ENCODE measurements at places on chromosomes 6 and 20.

DNA sequence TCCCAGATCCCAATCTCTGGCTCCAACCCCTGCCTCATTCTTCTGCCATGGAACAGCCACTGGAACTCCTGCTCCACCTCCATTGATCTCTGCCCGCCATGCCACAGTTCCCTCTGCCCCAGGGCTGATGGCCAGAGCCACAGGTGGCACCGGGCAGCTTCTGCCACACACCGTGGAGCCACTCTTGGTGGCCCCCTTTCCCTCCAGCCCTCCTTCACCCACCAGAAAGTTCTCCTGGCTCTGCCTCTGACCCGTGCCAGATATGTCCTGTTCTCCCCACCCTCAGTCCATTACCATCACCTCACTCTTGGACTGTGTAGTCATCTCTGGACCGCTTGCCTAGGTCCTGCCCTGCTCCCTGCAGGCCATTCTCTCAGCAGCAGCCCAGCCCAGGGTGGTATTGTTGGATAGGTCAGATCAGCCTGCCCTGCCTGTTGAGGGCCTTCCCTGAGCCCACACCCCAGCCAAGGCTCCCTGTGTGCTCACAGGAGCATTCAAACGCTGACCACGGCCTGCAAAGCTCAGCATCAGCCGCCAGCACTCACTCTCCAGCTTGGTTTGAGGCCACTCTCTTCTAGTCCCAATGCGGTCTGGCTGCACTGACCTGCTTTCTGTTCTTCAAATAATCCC, 16.8 kb upstream of the SYNDIG1 start:
- DNase-seq, result no peak

GRCh38 chr6:89048288-89048923, 32.1 kb upstream of the PNRC1 start:
- no peak for DNase-seq

- DNase-seq, result no peak
Observed at GRCh38 chr6:115271434-115271833, 789.3 kb downstream of the FRK start.

GRCh38 chr20:53608456-53609452, 15.1 kb upstream of the ZNF217 start:
- DNase-seq, result no peak

DNA sequence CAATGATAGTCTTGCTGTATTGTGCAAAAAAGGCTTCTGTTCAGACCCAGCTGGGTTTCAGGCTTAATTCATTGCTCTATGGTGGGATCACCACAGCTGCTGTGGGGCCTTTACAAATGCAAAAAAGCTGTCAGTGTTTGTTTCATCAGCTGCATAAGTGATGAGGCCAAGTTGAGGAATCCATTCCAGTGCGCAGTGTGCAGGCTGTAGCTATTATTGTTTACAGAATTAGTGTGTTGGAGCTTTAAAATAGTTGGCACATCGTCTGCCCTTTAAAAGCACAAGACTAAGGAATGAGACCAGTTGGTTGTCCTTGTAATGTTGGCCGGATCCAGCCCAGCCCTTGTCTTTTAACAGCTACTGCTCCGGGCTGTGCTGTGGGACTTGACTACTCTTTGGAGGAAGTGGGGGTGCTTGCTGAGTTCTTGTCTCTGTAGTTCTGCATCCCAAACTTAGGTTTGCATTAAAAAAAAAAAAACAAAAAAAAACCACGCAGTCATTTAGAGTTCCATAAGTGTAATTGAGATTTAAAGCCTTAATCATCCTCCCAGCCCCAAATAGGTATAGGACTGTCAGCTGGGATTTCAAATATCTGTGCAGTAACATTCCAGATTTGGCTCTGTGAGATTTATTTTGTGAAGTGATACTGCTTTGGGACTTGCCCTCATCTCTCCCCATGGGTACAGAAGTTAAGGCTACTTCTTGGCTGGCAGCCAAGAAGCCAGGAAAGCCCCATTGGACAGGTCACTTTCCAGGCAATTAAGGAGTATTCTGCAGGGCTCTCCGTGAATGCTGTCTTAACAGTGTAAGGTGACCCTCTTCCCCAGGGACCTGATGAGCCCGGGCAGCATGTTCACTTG, 19.3 kb downstream of the JARID2 start:
- no peak for DNase-seq

- DNase-seq, result no peak
Observed at GRCh38 chr6:64254558-64254957, 619.0 kb downstream of the PHF3 start.

DNA sequence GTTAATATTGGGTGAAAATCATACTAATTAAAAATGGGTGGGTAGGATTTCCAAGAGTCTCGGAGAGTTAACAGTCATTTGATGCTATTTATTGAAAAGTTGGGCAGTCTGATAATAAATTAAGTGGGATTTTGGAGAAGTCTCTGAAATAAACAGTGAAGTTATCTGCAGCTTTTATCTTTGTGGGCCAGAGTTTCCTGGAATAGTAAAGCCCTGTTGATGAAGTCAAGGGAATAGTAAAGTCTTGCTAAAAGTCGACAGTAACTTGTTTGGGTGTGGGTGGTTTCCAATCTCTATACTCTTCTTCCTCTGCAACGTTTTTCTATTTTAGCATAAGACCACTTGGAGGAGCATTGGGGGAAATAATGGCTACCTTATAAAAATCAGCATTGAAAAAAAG, 493.6 kb downstream of the EPM2A start:
- no peak for DNase-seq

- DNase-seq, result no peak
Observed at GRCh38 chr6:52395969-52396368, 24.2 kb upstream of the EFHC1 start.

DNA sequence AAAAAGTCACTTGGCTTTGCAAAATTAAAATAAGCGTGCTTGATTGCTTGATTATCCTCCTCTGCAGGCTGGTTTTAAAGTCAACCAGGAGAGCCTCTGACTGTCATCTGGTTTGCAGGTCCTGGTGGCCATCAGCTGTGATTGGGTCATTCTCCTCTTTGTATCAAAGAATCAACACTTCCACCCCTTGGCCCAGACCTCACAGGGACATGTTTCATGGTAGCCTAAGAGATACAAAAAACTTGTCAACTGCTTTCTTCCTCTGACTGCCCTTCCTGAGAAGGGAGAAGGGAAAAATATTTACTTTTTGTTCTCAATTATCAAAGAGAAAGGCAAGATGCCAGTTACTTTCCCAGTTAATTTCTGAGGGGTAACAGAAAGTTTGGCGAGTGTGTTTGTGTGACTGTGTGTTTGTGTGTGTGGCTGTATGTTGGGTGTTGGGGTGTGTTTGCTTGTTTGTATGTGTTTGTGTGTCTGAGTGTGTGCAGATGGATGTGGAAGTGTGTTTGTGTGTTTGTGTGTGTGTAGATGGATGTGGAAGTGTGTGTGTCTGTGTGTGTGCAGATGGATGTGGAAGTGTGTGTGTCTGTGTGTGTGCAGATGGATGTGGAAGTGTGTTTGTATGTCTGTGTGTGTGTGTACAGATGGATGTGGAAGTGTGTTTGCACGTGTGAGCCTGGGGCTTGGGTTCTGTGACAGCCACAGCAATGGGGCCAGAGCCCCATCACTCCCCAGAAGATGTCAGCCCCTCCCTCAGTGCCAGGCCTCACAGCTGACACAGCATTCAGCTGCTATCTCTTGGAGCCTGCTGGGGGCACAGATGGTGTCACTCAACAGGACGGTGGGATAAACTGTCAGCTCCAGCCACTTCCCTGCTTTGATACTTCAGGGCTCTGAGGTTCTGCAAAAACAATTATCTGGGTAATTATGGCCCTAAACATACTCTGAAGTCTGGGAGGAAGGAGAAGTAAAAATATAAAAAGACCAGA, 98.6 kb upstream of the RNF24 start:
- DNase-seq, result no peak

DNA sequence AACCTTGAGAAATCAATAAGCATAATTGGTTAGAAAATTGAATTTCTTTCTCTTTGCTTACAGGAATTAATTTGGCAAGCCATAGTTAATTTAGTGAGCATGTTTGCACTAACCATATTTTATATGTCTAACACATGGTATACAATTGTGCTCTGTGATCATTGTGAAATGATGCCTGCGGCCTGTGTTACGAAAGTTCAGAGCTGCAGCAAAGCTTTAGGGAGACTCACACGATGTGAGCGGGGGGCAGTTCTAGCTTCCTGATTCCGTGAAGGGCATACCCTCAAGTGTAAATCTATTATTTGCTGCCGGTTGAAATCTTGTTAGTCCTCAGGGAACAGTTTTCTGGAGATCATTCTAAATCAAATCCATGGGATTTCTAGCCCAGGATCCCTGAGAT, 25.5 kb upstream of the ADTRP start:
- DNase-seq, result no peak

DNA sequence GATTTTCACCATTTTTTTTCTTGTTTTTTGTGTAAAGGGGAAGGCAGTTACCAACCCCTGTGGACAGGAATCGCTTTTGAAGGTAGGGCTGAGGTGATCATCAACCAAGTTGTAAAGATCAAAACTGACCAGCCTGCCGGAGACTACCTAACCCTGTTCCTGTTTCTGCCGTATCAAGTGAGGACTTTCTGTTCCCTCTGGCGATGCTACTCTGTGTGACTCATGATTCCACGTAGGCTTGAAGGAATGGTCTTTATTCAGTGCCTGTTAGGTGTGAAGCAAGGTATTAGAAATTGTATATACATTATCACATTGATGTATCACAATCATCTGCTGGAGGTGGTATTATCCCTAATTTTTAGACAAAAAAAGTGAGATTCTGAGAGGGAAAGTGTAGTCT, 161.3 kb downstream of the SOX4 start:
- DNase-seq, result no peak

DNA sequence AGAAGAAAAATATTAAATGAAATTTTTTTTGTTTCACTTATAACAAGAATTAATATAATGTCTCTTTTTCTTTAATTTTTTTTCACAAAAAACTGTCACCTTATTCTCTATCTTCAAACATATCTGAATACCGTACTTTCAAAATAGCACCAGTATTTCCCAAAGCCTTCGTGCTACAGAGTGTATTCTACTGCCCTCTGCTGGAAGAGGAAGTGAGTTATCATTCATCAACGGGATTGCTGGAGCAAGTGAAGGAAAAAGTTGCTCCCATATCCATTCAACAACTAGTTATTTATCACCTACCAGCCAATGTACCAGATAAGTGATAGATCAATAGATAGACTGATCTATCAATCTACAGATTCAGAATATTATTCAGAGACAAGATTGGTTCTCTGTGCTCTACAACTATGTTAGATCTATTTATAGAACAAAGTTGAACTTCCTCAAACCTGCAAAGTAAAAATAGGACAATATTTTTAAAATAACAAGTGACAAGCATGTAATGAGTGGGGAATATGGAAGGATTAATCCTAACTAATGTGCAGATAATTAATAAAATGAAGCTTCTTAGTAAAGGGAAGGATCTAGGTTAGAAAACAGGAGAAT, 26.7 kb upstream of the TFAP2B start:
- DNase-seq, result no peak

DNA sequence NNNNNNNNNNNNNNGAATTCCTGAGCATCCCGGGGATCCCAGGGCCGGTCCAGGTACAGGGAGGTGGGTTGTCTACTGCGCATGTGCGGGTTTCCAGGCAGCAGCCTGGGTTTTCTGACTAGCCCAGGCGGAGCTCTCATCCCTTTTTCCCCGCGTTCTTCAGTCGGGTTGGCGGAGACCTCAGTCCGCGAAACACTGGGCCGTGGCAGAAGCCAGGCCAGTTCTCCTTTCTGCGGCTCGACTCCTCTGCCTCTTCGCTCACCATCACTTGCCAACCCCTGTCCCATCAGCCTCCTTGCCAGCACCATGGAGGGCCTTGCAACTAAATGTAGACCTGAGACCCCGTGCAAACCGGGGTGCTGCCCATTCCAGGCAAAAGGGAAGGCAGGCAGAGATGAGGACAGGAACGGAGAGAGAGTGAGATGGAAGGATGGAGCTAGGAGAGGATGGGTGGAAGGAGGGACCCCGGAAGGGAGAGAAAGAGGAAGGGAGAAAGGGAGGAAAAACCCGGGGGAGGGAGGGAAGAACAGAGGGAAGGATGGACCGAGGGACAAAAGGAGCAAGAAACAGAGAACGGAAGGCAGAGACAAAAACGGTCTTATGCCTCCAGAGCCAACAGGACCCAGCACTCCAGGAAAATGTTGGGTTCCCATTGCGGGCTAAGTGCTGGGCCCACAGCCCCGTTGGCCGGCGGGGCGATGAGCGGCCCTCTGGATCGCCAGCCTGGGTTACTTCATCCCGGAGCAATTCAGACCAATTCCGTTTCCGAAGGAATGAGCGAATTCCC, 445.4 kb upstream of the DEFB115 start:
- DNase-seq, result no peak

DNA sequence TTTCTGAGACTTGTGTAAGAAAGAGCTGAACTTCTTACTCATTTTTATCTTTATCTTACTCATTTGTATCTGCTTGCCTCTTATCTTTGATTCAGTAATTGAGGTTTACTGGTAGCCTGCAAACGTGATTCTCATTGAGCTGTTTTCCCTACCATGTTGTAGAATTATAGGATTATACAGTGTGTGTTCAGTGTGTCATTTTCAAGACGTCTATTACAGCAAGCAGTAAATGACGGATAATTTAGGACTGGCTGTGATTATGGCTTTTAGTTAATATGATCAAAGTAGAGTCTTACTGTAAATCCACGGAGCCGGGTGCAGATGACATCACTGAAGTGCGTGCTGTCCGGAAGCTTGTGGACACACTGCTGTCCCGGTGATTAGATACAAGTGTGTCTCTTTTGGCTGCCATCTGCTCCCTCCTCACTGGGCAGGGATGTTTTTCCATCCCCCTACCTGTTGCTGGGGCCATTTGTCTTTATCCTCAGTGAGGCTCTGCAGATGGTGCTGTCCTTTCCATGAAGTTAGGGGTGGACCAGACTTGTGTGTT, 6.0 kb downstream of the NELFCD start:
- no peak for DNase-seq

GRCh38 chr20:64099086-64099786, 8.1 kb downstream of the NPBWR2 start:
- no peak for DNase-seq

DNA sequence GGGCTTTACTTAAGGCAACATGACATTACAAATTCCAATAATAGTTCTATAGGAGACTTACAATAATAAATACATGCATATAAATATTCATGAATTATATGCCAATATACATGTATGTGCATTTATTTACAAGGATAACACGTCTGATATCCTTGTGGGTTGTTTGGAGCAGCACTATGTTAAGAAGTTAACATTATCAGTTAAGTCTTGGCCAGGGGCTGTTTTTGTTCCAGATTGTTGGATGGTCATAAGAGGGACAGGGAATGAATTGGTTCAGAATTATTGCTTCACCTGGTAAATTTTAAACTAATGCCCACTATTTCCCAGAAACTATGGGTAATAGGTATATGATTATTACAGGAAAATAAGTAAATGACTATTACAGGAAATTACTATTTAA, 81.3 kb upstream of the MMS22L start:
- DNase-seq, result no peak

- DNase-seq, result peak; percentile 4
Observed at GRCh38 chr20:10558635-10559187, 115.1 kb downstream of the JAG1 start.

GRCh38 chr6:37696841-37697662, 631 bp downstream of the MDGA1 start:
- DNase-seq, result no peak

DNA sequence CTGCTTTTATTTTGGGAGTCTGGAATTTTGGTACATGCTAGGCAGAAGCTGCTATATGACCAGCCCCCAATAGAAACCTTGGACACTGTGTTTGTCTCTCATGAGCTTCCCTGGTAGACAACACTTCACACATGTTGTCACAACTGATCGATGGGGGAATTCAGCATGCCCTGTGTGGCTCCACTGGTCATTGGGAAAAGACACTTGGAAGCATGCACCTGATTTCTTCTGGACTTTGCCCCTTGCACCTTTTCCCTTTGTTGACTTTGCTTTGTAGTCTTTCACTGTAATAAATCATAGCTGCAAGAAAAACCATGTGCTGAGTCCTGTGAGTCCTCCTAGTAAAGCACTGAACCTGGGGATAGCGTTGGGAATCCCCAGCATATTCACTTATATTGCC, 7.9 kb upstream of the WFDC10A start:
- no peak for DNase-seq
